CD4-positive, alpha-beta memory T cell (primary cell): ENCODE measurements at places on chromosomes 11 and 22. TPM values are rescaled to one million over a fixed set of nuclear protein-coding genes. Genes with fewer than 3 reads are reported as not detected.

DNA sequence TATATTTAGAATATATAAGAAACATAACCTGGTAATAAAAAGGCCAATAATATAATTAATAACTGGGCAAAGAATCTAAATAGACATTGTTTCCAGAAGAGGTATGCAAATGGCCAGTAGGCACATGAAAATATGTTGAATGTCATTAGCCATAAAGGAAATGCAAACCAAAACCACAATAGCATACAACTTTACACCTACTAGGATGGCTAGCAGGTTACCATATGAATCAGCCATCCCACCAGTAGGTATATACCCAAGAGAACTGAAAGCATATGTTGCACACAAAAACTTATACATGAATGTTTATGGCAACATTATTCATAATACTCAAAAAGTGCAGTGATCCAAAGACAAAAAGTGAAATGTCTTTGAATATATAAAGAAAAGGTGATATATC, 2.7 kb upstream of the OR2D2 start:
- no peaks in the 10 kb centered on the region for H3K27me3 ChIP-seq
- no peaks in the 10 kb centered on the region for H3K4me1 ChIP-seq
- no peaks in the 10 kb centered on the region for H3K36me3 ChIP-seq

DNA sequence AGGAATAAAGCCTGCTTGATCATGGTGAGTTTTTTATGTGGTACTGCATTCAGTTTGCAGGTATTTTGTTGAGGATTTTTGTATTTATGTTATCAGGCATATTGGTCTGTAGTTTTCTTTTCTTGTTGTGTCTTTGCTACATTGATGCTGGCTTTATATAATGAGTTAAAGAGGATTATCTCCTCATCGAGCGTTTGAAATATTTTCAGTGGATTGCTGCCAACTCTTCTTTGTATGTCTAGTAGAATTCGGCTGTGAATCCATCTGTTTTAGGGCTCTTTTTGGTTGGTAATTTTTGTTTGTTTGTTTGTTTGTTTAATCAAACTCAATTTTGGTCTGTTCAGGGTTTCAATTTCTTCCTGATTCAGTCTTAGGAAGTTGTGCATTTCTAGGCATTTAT, 758.4 kb downstream of the KCNA4 start:
- no peak overlapping the region for H3K4me3 ChIP-seq
- no peaks in the 10 kb centered on the region for H3K36me3 ChIP-seq
- H3K27ac ChIP-seq, result no peak overlapping the region
- no peaks in the 10 kb centered on the region for H3K27me3 ChIP-seq
- no peaks in the 10 kb centered on the region for H3K4me1 ChIP-seq

The ATG13 gene
- 86.0 TPM for total RNA-seq

The GAB4 gene
- total RNA-seq, result not detected

- no peaks in the 10 kb centered on the region for H3K27me3 ChIP-seq
- H3K36me3 ChIP-seq, result no peaks in the 10 kb centered on the region
- H3K27ac ChIP-seq, result no peak overlapping the region
- no peak overlapping the region for H3K4me3 ChIP-seq
- no peak for DNase-seq
- H3K4me1 ChIP-seq, result no peaks in the 10 kb centered on the region
Measured at GRCh38 chr11:47003180-47003877, 66.8 kb downstream of the CSTPP1 start.

- no peak for DNase-seq
- no peaks in the 10 kb centered on the region for H3K4me1 ChIP-seq
- peaks cover 4% of the 10 kb centered on the region for H3K36me3 ChIP-seq
Measured at GRCh38 chr22:17137170-17137569, 16.0 kb upstream of the TMEM121B start.

The MYOD1 gene
- total RNA-seq, result not detected

DNA sequence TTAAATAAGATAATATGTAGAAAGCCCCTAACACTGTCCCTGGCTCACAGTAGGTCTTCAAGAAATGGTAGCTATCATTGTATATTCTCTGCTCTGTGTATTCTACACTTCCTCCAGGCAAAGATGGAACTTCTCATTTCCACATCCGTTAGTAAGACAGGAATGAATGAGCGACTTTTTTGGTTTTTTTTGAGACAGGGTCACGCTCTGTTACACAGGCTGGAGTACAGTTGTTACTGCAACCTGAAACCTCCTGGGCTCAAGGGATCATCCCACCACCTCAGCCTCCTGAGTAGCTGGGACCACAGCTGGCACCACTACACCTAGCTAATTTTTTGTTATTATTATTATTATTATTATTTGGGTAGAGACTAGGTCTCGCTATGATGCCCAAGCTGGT, 2.3 kb upstream of the CLPB start:
- H3K27me3 ChIP-seq, result no peaks in the 10 kb centered on the region
- H3K27ac ChIP-seq, result no peak overlapping the region
- no peak for DNase-seq
- no peaks in the 10 kb centered on the region for H3K36me3 ChIP-seq
- peaks cover 14% of the 10 kb centered on the region for H3K4me1 ChIP-seq
- no peak overlapping the region for H3K4me3 ChIP-seq

DNA sequence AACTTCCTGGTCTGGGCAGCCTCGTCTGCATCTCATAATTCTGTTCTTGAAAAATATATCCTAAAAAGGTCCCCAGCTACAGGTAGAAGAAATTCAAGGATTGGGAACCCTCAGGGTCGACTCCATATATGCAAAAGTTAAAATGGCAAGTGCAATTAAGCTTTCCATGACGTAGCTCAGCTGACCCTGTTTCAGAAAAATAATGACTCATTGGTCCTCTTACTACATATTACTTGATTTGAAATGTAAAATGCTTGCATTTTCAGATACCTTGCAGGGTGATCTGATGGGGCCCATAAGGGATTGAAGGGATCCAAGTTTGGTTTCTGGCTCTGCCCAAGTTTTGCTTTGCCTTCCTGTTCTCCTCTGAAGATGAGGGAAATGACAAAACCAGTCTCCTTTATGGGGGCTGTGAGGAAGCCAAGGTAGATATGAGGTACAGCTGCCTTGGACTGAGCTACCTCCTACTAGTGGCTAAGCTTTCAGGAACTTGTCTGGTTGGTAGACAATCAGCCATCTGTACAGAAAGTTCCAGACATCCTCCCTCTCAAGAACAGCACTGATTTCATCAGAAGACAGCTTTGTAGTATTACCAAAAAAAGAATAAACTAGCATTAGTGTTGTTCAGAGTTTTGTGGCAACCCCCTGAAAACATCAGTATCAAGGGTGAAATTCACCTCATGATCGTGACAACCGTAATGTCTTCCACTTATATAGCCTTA, 177.3 kb downstream of the DBX1 start:
- H3K27ac ChIP-seq, result no peak overlapping the region
- no peak for DNase-seq
- H3K4me1 ChIP-seq, result no peaks in the 10 kb centered on the region
- H3K36me3 ChIP-seq, result no peaks in the 10 kb centered on the region

The MUC6 gene
- total RNA-seq, result not detected

The SCUBE1 gene
- total RNA-seq, result not detected
